Stimulated activated CD8-positive, alpha-beta memory T cell treated with anti-CD3 and anti-CD28 coated beads, Interleukin-7, amount 100 ng/mL, for 4 hours (primary cell): ENCODE measurements at places on chromosomes 7 and 10.

DNA sequence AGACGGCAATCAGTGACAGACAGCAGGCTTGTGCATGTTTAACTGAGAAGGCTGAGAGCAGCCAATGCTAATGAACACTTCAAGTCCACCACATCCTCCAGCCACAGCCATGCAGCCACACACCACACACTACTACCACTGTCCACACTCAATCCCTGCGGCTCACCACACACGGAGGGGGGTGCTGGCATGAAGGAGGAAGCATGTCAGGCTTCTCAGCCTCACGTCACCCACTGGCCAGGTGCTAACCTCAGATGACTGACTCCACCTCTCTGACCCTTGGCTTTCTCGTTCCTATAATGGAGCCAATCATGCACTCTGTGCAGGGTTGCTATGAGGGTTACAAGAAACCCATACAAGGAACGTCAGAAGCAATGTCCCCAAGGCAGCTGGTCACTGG, 165.4 kb upstream of the RNF32 start:
- DNase-seq, result no peak

DNA sequence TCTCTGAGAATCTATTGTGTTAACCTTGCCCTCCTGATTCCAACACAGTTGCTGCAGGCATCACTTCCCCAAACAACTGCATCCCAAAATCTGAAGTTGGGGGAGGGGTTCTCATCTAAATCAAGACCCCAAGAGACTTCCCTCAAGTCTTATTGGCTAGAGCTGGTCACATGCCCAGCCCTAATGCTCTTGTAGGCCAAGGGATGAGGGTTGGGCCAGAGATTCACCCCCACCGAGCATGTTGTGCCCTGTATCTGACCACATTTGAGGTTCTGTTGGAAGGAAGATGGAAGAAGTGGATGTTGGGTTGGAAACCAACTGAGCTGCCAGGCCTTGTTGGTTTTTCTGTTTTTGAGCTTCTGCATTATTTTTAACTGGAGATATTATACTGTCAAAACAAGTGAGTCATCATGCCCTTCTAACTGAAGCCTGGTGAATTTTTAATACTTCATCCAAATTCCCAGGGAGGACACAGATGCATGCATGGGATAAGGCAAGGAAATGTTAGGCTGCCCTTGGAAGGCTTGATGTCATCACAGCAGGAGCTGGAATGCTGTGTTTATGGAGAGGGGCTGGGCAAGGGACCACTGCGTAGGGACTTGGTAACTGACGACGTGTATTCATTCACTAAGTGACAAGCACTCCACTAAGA, 68.6 kb upstream of the CACUL1 start:
- no peak for DNase-seq

- DNase-seq, result no peak
Measured at GRCh38 chr10:103699611-103700435, 155.6 kb downstream of the SH3PXD2A start.

DNA sequence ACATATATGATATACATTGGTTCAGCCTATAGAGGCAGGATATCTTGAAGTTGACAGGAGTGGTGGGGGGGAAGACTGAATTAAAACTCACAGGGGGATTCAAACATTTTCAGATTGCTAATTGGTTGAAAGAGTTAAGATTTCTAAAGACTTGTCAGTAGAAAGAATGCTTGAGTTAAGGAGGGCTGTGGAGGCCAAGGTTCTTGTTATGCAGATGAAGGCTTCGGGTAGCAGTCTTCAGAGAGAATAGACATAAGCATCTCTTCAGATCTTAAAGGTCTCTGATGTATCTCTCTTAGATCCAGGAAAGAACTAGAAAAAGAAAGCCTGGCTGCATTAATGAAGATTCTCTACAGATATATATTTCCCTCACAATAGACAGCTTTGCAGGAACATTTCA, 209.8 kb upstream of the SEMA3D start:
- no peak for DNase-seq

DNA sequence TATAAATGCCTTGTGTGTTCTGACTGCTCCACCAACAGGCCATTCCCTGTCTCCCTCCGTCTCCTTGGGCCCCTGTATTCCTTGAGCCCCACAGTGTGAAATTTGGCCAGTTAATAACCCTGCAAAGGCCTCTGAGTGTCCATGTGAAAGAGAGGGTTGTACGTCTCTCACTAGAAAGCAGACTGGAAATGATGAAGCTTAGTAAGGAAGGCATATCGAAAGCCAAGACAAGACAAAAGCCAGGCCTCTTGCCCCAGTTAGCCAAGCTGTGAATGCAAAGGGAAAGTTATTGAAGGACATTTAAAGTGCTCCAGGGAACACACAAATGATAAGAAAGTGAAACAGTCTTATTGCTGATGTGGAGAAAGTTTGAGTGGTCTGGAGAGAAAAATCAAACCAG, 680.2 kb downstream of the SDK1 start:
- DNase-seq, result no peak

- no peak for DNase-seq
Measured at GRCh38 chr10:72626444-72626754, 520 bp upstream of the MICU1 start.

GRCh38 chr7:148191391-148192065, 399.0 kb upstream of the C7orf33 start:
- no peak for DNase-seq

DNA sequence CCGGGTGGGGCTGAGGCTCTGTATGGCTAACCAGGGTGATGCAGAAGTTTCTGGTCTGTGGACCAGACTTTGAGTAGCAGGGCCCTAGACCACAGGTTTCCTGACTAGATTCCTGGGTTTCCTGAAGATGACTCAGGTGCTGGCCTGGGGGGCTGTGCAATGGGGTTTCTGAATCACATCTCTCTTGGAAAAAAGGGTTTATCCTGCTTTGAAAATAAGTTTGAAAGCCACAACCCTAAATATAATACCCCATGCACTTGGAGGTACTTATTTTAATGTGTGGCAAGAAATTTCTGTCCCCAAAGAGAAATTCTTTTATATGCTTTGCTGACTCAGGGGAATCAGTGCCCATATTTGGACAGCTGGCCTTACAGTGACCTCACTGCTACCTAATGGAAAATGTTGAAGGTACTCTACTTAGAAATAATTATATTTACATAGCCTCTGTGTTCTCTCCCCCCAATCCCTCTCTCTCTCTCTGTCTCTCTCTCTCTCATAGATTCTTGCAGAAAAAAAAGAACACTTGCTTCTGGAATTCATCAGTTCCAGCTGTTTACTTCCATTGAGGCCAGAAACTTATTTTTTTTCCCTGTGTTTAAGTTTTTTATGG, 184.4 kb upstream of the LYZL2 start:
- DNase-seq, result peak; percentile 5

DNA sequence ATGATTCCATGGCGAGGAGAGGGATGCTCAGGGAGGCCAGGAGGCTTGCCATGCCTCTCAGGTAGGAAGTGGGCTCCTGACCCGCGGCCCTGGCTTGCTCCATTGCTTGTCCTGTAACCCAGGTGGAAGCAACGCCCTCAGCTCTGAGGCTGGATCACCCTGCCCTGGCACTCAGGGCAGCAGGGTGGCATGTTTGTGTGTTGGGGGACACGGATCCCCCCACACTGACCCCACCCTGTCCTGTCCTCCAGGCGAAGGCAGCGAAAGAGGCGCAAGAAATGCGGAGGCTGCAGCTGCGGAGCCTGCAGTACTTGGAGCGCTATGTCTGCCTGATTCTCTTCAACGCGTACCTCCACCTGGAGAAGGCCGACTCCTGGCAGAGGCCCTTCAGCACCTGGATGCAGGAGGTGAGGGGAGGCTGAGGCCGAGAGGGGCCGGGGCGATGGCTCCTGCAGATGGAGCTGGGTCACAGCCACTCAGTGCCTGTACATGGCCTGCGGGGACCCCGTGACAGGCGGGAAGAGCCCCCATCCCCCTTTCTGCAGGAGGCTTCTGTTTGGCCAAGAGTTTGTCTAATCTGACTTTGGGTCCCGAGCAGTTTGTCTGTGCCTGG, 38.3 kb downstream of the PRF1 start:
- no peak for DNase-seq

GRCh38 chr7:33854801-33855350, 50.5 kb upstream of the BMPER start:
- no peak for DNase-seq

DNA sequence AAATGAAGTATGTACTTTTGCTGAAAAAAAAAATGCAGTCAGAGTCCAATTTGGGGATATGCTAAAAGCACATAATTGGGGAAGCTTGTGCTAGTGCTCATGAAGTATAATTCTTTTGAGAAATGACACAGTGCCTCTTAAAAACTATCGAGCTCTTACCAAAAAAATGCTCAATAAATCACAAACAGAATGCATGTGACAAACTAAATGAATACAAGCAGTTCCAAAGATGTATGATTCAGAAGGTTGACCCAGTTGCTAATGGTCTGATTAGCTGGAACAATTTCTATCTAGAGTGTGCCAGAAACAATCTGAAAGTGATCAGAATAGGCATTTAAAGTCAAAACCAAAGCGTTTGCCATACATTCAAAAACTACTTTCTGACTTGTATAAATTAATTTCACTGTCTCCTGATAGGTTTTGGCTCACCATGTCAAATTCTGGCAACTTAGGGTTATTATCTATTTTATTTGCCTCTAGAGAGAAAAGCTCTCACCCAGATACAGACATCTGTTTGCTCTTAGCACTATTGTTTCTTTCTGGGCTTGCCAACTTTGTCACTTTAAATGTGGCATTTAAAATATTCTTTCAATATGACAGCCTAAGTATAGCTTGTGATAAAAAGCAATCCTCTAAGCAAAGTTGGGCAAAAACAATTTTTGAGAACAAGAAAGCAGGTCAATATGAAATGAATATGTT, 114.7 kb upstream of the AHR start:
- DNase-seq, result no peak

- DNase-seq, result no peak
Measured at GRCh38 chr7:1663857-1664651, 6.0 kb upstream of the ELFN1 start.

DNA sequence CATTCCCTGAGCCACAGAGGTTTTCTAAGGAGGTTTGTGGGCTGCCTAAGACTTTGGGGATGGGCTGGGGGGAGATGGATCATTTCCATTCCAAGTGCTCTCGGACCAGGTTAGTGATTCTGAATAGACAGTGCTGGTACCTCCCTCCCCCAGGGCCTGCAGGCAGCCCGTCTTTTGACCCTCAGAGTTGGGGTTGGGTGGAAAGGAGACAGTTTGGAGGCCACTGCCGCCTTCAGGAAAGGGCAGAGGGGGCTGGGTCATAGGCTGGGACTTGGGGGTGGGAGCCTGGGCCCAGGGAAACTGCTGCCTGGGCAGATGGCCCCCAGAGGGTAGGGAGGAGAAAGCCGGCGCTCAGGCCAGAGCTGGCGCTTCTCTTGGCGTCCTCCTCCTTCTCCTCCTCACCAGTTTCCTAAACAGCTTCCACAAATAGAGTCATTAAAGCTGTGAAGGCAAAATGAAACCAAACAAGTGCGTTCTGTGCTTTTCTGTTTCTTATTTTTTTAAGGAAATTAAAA, 4.4 kb downstream of the UNC5B start:
- DNase-seq, result no peak

- no peak for DNase-seq
Measured at GRCh38 chr10:103814626-103815370, 40.6 kb downstream of the SH3PXD2A start.
